ENCODE measurements at places on chromosomes 2 and 18.

DNA sequence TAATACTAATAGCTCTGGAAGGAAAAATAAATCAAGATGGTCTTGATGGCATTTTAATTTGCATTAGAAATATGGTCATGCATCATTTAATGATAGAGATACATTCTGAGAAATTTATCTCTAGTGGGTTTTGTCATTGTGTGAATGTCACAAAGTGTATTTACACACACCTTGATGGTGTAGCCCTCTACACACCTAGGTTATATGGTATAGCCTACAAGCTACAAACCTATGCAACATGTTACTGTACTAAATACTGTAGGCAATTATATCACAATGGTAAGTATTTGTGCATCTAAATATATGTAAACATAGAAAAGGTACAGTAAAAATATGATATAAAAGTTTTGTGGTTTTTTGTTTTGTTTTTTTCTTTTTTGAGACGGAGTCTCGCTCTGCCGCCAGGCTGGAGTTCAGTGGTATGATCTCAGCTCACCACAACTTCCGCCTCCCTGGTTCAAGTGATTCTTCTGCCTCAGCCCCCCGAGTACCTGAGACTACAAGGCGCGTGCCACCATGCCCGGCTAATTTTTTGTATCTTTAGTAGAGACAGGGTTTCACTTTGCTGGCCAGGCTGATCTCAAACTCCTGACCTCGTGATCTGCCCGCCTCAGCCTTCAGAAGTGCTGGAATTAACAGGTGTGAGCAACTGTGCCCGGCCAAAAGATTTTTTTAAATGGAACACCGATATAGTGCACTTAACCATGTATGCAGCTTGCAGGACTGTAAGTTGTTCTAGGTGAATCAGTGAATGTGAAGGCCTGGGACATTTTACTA, 83.7 kb upstream of the UBXN4 start:
- peak; percentile 8 for DNase-seq

- no peak for DNase-seq
These were observed 581 bp downstream of the CAPN14 start for GRCh38 chr2:31216734-31217133.

DNA sequence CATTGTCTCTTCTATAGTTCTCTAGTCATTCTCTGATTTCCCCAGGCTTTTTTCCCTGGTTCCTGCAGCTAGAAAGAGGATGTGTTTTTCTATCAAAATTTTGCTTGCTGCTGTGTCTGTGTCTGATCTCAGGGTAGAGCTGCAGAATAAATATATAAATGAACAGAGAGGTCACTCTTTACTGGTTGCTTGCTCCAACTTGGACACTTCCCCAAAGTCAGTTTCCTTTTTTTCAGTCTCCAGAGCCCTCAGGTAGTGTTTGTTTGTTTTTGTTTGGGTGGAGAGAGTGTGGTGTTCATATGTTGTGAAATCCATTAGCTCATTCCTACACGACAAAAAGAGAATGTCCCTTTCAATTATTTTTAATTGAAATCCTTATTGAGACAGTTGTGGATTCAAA, 85.8 kb downstream of the CERS6 start:
- no peak for DNase-seq

DNA sequence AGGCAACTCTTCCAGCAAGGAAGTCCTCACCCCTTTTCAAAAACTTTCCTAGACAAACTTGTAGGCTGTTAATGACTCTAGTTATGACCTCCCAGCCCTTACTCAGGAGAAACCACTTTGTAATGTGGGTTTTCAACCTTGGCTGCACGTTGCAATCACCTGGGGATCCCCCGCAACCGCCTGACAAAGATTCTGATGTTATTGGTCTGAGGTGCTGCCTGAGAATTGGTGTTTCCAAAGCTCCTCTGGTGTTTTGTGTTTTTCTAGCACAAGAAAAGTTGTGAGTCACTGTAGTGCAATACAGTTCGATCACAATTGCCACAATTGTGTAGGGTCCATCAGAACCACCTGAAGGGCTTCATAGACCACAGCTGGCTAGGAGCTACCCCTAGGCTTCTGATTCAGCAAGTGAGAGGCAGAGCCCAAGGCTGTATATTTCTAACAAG, 121.6 kb downstream of the SP100 start:
- no peak for DNase-seq

DNA sequence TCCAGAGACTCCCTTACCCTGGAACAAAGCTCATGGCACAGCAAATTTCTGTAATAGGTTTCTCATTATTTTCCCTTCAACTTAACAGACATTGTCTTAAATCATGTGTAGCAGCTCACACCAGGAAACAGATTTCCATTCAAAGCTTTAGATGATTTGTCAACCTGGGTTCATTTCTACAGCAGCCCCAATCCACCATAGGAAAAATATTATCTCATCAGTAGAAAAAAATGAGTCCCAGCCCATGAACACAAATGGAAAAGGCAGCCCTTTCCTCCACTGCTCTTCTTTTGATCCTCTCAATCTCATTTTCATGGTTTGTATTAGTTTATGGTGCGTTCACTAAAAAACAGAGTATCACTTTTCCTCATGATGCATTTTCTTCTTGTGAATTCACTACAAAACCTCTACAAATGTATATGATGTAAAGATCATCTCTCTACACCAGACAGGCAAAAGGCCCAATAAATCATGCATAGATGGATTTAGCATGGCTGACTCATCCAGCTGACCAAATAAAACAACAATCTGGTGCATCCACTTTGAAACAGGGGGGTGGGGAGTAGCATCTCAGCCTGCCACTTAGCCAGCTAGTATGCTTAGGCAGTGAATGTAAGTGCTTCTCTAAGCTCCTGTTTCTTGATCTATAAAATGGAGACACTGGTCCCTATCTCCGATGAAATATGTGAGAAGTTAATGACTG, 78.6 kb downstream of the SATB2 start:
- no peak for DNase-seq

- no peak for DNase-seq
These were observed 5.7 kb upstream of the SPATS2L start for GRCh38 chr2:200300638-200301314.

- DNase-seq, result no peak
These were observed 13.9 kb upstream of the NFATC1 start for GRCh38 chr18:79381811-79382311.

DNA sequence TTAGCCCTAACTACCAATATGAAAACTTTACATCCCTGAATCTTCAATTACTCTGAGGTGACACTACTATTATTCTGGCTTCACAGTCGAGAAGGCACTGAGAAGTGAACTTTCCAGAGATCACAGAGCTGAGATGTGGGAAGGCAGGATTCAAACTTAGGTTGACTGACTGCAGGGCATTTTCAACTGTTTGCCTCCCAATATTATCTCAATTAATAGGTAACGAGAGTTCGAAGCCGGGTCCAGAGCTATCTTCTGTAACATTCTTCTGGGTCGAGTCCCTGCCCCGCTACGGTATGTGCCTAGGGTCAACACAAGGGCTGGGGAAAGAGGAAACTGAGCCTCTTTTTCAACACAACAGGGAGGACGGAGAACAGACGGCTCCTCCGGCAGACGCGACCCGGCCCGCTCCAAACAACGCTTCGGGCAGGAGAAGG, 740 bp downstream of the CHMP3 start:
- no peak for DNase-seq

GRCh38 chr2:147110317-147110716, 734.5 kb upstream of the ACVR2A start:
- DNase-seq, result no peak

Data from stimulated activated CD4-positive, alpha-beta T cell treated with anti-CD3 and anti-CD28 coated beads, Interleukin-15, amount 100 ng/mL, for 1 hour (primary cell).